ENCODE measurements at places on chromosomes 4 and X.

GRCh38 chr4:38075370-38076152 lies 115.4 kb downstream of the PTTG2 start:
- no peak for DNase-seq

GRCh38 chr4:153197301-153197700 lies 6.9 kb upstream of the TRIM2 start:
- no peak for DNase-seq

DNA sequence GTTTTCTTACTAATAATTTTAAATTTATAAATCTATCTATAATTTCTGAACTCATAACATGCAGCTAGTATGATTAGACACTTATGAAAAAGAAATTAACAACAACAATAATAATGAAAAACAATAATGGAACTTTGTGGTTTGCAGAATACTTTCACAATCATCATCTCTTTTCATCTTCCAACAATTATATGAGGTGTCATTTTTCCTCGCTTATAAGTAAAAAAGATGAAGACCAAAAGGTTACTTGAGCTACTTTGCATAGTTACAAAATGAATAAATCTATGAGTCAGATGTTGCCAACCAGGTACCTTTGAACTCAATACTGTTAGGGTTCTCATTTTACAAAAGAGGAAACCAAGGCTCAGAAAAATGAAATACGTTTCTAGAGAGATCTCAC lies 98.5 kb upstream of the ELOVL6 start:
- DNase-seq: no peak

DNA sequence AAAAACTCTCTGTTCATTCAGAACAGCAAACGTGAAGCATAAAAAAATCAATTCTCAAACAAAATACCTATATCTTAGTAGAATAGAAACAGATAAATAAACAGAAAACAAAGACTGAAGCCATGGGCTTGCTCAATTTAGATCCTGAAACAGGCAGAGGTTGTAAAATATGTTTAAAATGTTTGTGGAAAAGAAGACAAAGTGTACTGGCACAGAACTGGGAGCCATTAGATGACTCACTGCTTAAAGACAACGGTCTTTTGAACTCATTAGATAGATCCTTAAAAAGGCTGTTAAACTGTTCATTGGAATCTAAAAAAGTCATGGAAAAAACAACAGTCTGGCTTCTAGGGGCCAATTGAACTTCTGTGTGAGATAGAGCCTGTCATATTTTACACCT lies 247.0 kb upstream of the NDST4 start:
- no peak for DNase-seq

- DNase-seq: no peak
These were observed 36.8 kb downstream of the RTL5 start for GRCh38 chrX:72094894-72095293.

DNA sequence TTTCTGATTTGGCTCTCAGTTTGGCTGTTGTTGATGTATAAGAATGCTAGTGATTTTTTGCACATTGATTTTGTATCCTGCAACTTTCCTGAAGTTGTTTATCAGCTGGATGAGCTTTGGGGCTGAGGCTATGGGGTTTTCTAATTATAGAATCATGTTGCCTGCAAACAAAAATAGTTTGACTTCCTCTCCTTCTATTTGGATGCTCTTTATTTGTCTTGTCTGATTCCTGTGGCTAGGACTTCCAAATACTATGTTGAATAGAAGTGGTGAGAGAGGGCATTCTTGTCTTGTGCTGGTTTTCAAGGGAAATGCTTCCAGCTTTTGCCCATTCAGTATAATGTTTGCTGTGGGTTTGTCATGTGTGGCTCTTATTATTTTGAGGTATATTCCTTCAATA lies 734.7 kb upstream of the FAM241A start:
- no peak for DNase-seq

- DNase-seq: no peak
These were observed 1.5 kb upstream of the EIF1AX start for GRCh38 chrX:20143111-20143510.

DNA sequence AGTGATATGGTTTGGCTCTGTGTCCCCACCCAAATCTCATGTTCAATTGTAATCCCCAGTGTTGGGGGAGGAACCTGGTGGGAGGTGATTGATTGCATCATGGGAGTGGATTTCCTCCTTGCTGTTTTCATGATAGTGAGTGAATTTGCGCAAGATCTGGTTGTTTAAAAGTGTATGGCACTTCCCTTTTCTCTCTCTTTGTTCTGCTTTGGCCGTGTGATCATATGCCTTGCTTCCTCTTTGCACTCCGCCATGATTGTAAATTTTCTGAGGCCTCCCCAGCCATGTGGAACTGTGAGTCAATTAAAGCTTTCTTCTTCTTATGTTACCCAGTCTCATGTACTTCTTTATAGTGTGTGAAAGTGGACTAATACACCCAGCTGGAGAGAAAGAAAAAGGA lies 113.0 kb upstream of the AADAT start:
- DNase-seq: no peak

- no peak for DNase-seq
These were observed 608.5 kb upstream of the FAT1 start for GRCh38 chr4:187332141-187332540.

DNA sequence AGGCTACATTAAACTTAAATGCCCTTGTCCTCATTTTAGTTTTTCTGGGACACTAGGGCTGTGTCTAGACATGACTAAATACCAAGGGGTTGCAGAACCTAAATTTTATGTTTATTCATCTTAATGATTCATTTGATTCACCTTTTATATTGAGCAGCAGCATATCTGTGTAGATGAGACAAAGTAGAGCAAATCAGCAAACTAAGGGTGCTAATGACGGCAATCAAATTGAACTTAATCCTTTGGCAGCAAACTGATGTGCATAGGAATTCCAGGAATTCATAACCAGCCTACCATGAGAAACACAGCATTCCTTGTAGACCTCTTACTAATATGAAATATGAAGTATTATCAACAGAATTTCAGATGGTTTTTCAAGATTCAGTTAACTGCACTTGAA lies 25.1 kb downstream of the EPHA5 start:
- DNase-seq: no peak

DNA sequence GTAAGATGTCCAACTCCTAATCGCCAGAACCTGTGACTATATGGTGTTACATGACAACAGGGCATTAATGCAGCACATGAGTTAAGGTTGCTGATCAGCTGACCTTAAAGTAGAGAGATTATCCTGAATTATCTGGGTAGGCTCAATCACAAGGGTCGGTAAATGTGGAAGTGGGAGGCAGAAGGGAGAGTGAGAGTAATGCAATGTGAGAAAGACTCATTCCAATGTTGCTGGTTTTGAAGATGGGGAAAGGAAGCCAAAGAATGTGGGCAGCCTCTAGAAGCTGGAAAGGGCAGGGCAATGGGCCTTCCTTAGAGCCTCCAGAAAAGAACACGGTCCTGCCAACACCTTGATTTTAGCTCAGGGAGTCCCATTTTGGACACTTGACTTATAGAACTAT lies 67.4 kb downstream of the STX18 start:
- DNase-seq: no peak

DNA sequence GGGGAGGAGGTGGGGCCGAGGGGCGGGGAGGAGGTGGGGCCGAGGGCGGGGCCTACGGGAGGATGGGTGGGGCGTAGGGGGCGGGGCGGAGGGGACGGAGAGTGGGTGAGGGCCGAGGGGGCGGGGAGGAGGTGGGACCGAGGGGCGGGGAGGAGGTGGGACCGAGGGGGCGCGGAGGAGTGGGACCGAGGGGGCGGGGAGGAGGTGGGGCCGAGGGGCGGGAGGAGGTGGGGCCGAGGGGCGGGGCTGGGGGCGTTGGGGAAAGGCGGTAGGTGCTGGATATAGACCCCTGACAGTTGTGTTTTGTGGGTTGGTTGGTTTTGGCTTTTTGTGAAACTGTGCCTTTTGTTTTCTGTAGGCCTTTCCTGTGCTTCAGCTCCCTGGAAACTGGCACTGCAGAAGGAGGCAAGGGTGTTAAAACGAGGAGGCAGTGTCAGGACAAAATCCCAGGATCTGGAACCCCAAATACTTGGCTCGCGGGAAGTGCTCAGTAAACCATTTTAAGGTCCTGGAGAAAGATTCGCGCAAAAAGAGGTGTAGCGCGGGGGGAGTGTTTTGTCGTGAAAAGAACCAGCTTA lies 580 bp upstream of the MMGT1 start:
- DNase-seq: peak; percentile 68

GRCh38 chr4:3529363-3529762 lies 2.9 kb downstream of the LRPAP1 start:
- DNase-seq: peak; percentile 52

DNA sequence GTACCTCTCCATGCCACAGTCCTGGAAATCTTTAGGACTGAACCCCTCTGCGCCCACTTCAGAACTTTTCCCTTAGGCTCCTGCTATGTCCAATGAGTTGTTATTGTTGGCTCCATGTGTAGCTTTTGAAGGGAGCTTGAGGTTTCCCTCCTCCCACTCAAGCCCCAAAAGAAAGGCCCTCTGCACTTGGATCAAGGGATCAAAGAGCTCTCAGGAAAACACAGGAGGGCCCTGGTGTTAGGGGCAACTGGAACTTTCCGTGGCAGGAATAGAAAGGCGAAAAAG lies 135.0 kb downstream of the RASL11B start:
- no peak for DNase-seq

DNA sequence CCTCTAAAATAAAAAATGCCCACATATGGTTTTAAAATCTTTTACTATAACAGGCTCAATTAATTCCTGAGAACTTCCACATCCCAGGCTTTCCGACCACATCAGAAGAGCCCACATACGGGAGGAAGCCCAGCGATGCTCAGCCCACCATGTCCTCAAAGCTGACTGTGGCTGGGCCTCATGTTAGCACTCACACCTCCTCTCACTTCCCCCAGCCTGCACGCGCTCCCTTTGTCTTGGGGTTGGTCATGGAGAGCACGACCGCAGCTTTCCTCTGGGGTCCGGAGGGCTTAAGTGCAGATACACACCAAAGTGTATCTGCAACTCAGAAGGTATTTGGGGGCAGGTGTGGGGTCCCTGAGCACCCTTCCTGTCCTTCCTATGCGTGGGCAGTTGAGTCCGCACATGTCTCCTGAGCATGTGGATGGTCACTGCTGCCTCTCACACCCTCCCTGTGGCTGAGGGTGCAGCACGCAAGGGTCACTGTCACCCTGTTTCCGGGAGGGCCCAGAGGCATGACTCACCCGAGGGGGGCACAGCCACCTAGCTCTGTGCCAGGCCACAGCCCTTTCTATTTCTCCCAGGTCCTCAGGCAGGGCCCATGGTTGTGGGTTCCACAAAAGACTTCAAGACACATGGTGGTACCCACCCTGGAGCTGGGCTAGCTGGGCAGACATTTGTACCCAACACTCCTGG lies 21.2 kb downstream of the WDR1 start:
- peak; percentile 83 for DNase-seq

DNA sequence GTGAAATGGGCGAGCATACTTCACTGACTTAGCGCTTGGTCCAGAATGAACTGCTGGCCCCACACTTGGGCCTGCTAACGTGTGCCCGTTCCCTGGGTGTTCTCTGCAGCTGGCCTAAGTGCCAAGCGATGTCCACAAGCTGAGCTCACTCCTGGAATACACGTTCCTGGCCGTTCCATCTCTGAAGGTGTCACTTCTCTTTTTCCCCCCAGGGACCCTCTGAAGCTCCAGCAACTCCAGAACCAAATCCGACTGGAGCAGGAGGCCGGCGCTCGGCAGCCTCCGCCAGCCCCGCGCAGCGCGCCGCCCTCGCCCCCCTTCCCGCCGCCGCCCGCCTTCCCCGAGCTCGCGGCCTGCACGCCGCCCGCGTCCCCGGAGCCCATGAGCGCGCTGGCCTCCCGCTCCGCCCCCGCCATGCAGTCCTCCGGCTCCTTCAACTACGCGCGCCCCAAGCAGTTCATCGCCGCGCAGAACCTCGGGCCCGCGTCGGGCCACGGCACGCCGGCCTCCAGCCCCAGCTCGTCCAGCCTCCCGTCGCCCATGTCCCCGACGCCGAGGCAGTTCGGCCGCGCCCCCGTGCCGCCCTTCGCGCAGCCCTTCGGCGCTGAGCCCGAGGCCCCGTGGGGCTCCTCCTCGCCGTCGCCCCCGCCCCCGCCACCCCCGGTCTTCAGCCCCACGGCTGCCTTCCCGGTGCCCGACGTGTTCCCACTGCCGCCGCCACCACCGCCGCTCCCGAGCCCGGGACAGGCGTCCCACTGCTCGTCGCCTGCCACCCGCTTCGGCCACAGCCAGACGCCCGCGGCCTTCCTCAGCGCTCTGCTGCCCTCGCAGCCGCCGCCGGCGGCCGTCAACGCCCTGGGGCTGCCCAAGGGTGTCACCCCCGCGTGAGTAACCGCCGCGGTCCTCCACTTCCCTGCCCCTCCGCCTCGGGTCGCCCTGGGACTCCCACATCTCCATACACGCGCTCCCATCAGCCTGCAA lies 132.3 kb downstream of the CBR4 start:
- DNase-seq: peak; percentile 76

- no peak for DNase-seq
These were observed 11.8 kb downstream of the AMBN start for GRCh38 chr4:70603856-70604255.

DNA sequence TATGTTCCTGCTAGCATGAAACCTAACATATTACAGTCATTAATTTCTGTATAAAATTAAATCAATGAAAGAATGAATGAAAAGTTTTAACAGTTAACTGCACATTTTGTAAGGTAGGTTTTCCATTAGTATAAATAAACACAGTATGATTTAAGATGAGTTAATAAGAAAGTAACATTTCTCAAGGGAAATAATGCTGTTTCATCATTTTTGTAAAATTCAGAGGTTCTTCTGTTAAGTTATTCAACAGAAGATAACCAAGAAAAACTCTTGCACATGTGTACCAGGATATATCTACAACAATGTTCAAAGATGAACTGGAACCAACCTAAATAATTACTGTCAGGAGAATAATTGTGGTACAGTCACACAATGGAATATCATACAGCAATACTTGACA lies 88.6 kb downstream of the NEK1 start:
- no peak for DNase-seq

DNA sequence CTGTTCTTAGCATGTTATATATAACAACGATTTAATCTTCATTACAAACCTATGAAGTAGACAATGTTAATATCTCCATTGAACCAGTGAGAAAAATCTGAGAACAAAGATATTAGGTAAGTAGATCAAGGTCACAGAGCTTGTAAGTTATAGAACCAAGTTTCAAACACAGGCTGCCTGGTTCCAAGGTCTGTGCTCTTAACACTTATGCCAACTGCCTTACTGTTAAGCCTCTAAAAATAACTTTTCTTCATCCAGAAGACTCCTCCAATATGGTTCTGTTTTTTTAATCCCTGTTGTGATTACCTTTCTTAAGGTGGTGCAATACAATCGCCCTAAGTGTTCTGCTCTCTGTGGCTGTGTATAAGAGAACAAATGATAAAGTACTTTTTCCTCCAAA lies 282.0 kb upstream of the GRID2 start:
- DNase-seq: no peak

Measured in natural killer cell treated with Interleukin-12 subunit alpha and Interleukin-12 subunit beta and Interleukin-15 and Interleukin-18, amount 100 ng/mL, for 72 hours (primary cell).